ENCODE measurements at places on chromosomes 1 and 21.

- DNase-seq = no peak
Measured at GRCh38 chr1:51564124-51564523, 45.1 kb upstream of the EPS15 start.

- no peak for DNase-seq
Measured at GRCh38 chr21:16594191-16594590, 864.4 kb downstream of the USP25 start.

DNA sequence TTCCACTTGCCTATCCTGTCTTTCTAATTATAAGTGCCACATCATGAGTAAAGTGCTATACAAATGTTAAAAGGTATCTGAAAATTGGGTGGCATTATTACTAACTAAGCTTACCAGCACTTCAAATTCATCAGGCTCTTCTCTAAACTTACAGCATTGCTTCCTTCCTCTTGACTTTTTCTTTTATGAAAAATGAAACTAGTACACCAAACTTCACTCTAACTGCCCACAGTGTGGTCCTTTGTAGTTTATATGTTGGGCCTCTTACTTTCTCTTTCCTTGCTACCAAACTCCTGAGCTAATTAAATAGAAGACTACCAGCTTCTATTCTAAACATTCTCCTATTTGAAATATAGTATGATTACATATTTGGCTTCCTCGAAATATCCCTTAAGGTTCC lies 81.8 kb downstream of the NOTCH2 start:
- DNase-seq = peak; percentile 26

DNA sequence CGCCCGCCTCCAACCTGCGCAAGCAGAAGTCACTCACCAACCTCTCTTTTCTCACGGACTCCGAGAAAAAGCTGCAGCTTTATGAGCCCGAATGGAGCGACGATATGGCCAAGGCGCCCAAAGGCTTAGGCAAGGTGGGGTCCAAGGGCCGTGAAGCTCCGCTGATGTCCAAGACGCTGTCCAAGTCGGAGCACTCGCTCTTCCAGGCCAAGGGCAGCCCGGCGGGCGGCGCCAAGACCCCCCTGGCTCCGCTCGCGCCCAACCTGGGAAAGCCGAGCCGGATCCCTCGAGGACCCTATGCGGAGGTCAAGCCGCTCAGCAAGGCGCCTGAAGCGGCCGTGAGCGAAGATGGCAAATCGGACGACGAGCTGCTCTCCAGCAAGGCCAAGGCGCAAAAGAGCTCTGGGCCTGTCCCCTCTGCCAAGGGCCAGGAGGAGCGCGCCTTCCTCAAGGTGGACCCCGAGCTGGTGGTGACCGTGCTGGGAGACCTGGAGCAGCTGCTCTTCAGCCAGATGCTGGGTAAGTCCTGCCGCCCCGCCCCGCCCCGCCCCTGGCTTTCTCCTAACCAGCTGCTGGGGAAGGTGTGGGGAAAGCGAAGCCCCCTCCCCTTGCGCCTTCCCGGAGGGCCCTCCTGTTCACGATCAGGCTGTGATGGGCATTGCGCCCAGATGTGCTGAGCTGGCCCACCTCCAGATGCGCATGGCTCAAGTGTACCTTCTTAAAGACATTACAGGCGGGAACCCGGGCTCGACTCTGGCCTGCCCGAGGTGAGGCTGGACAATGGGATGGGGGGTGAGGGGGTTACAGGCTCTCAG lies 110.2 kb downstream of the NAV1 start:
- no peak for DNase-seq

- DNase-seq = no peak
Measured at GRCh38 chr1:237887542-237887941, 3.2 kb downstream of the ZP4 start.

DNA sequence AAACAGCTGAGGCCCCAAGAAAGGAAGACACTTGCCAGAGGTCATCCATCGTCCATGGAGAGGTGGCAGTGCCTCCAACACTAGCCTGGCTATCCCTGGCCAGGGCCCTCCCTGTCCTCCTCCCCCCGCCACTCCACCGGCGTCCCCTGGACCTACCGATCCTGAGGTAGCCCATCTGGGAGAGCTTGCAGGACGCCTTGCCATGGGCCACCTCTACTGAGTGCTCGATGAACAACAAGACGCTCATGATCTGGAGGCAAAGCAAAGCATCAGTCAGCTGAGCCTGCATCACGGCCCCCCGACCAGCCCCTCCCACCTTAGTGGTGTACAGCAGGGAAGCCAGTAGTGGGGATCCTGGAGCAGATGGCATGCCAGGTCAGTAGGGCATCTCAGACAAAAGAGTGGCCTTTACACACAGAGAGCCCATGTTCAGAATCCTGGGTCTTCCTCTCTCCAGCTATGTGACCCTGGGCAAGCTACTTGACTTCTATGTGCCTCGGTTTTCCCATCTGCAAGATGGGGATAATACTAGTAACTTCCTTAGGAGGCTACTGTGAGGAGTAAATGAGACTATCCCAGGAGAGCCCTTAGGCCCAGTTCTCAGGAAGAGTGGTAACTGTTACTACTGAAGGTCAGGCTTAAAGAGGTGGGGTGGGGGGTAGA lies 15.1 kb downstream of the LAPTM5 start:
- no peak for DNase-seq

DNA sequence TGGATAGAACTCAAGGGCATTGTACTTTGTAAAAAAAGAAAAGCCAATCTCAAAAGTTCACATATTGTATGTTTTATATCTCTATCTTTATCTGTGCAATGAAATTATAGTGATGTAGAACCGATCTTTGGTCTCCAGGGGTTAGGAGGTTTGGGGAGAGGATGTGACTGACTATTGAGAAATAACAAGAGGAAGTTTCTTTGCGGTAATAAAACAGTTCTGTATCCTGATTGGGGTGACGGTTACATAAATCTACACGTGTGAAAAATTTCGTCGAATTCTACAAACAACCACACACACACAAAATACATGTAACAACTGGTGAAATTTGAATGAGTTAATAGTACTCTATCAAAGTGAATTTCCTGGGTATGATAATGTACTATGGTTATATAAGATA lies 10.6 kb upstream of the OR2T33 start:
- no peak for DNase-seq

DNA sequence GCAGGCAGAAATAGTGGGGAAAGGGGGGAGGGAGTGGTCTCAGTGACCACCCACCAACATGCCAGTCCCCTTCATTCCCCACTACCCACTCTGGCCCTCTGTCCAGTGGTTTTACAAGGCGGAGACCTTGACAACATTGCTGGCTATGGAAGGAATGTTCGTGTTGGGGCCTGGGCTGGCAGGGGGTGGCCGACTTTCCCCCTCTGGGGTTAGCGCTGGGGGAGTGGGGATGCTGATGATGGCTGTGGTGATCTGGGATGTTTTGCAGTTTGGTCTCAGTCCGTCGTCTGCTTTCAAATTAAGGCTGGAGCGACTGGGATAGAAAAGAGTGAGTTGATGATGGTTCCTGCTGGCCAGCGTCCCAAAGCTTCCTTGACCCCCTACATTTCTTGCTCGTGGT lies 20.3 kb downstream of the DDX20 start:
- no peak for DNase-seq

DNA sequence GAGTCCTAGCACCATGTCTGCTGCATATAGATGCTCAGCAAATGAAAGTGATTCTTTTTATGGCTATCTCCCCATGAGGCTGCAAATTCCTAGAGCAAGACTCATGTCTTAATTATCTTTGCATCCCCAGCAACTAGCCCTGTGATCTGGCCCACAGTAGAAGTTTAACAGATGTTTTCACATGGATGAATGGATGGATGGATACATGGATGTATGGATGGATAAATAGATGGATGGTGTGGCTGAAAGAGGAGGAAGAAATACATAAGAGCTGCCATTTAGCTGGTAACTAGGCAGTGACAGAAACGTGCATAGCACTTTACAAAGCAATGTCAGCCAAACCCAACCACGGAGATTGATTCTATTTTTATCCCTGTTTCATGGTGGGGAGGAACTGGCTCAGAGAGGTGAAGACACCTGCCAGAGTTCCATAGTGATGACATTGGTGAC lies 32.7 kb upstream of the ZBTB40 start:
- DNase-seq = no peak

DNA sequence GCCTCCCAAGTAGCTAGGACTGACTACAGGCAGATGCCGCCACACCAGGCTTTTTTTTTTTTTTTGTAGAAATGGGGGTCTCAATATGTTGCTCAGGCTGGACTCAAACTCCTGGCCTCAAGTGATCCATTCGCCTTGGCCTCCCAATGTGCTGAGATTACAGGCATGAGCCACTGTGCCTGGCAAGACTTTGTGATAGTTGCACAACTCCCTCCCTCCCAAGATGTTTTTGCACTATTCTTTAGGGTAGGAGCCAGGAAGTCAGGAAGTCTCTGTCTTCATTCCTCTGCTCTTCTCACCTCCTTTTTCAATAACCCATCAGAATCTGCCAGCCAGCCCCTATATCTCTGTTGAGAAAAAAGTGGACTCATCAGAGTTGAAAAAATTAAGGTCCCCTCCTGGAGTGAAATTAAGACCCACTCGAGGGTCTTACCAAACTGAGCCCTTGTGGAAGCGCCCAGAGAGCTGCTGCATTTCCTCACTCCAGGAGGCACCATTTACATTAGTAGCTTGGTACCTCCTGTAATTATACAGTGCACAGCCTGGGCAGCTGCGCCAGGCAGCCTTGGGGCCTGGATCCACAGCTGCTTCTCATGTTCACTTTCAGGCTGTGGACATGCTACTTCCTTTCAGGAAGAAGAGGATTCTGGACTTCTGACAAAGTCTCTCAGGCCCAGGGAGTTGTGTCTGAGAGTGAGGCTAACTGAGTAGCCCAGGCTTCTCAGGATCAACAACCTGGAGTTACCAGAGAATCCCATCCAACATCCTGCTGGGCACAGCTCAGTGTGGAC lies 24.0 kb downstream of the TCEA3 start:
- no peak for DNase-seq

GRCh38 chr1:87263281-87263680 lies 65.4 kb upstream of the LMO4 start:
- DNase-seq = no peak

DNA sequence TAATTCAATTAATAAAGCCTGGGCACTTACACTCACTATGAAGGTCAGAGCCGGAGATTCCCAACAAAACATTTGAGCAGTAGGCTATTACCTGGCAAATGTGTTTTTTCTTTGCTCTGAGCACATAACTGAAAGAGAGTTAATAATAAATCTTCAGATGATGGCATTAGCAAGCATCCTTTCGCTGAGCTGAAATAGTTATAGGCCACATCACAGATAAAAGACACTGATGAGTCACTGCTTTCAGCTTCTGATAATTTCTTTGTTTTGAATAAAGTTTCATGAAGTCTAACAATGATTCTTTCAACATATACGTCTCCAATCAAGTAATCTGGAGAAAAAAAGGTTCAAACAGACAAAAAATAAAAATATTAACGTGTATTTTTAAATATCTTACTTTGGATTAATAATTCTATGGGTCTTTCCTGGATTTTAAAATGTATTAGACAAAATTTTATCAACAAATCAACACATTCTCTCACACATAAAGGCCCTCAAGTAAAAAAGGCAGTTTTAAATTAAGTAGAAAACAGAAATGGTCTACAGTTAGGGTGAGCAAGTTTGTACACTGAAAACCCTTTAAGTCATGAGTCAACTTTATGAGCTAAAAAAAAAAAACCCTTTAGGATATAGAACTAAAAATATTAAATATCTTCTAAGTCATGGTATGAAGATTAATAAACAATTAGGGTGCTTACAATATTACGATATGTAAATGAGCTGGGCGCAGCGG lies 33.1 kb downstream of the LTN1 start:
- DNase-seq = no peak

- no peak for DNase-seq
Measured at GRCh38 chr1:28278763-28279162, 19.4 kb downstream of the SESN2 start.

DNA sequence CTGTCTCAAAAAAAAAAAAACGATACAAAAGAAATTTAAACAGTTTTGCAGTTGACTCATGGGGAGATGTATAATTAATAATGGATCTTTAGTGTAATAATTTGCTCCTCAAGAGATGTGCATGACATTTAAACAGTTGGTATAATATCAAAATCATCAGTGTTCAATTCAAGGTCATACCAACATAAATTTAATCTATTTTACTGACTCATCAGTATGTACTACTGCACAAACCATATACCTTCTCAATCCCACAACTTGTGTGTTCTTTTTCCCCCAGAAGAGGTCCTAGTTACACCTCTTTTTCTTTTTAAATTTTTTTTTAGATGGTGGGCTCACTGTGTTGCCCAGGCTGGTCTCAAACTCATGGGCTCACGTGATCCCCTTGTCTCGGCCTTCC lies 23.6 kb downstream of the CDKN2C start:
- no peak for DNase-seq

DNA sequence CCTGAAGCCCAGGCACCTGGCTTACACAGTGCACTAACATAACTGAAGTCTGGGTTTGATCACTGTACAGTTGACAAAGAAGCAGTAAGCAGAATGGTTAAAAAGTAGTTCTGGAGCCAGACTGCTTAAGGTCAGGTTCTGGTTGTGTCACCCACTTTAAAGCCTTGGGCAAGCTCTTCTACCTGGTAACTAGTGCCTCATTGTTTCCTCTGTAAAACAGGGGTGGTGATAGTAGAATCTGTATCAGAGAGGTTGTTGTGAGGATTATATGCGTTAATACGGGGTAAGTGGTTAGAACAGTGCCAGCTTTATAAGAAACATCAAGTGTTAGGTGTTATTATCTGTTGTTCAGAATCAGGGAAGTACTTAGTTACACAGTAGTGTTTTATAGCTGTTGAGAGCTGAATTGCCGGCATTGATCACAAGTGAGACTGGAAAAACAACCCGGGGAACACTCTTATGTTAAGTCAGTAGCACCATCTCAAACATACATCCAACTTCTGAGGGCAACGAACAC lies 3.7 kb downstream of the BACH1 start:
- DNase-seq = no peak

DNA sequence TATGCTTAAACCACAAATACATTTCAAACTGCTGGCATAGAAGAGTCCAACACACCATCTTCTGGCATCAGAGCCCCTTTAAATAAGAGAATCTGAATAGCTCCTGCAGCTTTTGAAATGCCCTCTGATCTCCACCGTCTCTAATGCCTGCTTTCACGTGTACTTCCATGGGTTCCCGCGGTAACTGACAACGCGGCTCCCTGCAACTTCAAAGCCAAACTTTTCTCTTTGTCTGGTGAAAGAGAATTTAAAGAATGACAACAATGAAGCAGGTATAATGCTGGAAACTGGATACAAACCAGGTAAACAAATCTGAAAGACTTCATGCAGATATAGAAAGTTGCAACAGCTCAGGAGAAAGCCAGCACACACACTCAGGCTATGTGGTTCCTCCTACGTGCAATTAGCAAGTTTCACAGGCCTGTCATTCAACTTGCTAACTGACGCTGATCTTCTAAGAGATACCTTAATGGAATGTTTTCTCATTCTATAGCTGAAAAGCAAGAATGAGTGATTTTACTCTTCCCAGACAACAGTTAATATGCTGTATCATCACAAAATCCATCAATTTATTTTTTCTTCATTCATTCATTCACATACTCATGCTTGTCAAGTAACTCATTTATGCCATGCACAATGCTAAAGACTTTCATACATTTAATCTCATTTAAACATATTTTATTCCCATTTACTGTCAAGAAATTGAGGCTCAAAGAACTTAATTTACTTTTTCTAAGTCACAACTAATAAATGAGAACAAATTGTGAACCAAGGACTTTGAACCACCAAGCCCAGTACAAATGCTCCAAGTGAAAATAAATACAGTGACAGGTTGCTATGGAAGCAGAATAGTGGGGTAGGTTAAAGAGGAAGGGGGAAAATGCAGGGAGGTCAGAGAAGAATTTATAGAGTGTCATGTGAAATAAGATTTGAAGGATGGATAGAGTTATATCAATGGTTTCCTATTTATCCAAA lies 202.7 kb upstream of the SNX7 start:
- no peak for DNase-seq
